ENCODE measurements at places on chromosomes 13 and 19.

GRCh38 chr19:45632468-45633196 lies 6.6 kb downstream of the EML2 start:
- peak; percentile 81 for DNase-seq

DNA sequence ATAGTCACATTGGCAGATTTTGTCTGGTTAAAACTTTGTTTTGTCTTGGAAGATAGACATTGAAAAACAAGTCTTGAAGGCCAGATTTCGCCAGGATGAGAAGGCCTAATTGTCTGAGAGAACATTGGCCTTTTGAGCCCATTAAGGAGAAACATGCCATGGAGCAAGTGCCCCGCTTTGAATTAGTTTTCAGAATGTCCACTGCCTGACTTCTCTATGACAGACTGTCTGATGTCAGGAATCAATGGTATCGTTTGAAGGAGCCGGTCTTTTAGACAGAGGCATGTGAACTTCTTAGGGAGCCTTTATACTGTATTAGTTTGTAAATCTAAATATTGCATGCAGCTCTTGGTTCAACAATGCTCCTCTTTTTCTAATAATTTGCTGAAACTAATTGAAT lies 155.9 kb downstream of the DLEU7 start:
- no peak for DNase-seq

DNA sequence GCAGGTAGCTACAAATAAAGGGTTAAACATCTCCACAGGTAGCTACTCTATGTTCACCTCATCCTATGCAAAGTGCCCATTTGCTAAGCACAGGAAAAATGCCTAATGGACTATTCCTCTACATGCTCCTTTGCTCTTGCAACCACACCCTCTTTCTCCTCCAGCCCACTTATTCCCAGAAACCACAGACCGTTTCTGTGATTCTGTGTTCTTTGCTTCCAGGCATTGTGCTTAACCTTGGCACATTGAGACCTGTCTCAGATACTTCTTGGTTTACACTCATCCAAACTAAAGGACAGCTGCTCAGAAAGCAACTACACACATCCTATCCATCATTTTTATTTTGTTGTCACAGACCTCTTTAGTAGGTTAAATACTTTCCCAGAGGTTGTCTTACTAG lies 785.0 kb upstream of the MIR17HG start:
- DNase-seq, result no peak

DNA sequence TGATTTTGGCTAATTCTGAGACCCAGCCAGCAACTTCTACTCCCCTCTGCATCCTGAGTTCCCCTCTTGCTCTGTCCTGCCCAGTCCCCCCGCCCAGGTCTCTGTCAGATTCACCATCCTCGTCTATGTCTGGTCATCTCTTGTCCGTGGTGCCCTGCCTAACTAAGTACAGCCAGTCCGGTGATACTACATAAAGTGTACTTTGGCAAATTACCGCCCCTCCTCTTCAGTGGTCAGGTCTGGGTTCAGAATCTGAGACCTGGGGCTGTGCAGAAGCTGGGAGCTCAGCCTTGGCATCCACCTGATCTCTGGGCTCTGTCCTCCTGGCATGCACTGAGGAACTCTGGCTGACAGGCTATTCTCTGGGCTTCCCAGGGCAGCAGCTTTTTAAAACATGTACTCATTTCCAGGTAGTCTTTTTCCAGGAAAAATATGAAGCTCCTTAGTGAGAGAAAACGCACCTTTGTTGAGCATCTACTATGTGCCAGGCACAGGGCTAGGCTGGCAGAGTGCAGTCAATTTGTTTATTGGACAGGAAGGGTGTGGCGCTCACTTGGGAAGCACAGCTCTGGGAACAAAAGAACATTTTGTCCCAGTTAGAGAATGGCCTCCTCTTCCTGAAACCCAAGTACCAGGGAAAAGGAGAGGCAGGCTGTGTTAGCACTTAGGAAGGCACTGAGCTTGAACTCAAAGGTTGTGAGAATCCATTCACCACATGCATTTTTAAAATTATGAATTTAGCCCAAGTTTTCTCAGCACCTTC lies 88.9 kb downstream of the TSHZ3 start:
- DNase-seq, result no peak

GRCh38 chr19:38234615-38235014 lies 10.6 kb upstream of the DPF1 start:
- no peak for DNase-seq

DNA sequence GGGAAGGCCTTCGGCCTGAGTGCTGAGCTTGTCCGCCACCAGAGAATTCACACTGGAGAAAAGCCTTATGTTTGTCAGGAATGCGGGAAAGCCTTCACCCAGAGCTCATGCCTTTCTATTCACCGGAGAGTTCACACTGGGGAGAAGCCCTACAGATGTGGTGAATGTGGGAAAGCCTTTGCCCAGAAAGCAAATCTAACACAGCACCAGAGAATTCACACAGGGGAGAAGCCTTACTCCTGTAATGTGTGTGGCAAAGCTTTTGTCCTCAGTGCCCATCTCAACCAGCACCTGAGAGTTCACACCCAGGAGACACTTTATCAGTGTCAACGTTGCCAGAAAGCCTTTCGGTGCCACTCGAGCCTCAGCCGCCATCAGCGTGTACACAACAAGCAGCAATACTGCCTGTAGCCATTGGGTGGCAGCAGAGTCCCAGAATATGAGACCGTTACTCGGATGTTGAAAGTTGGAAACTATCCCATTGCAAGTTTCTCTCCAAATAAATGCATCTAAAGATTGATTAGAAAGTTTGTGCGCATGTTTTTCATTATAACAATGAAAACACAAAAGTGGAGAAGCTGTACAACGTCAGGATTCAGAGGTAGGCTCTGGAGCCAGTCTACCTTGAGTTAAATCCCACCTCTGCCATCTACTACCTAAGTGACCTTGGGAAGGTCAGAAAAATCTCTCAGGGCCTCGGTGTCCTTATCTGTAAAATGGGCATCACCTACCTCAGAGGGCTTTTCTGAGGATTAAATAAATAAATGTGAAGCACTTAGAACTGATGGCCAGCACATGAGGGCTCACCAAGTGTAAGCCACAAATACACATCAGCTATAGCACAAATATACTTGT lies 21.1 kb downstream of the ZNF473 start:
- peak; percentile 6 for DNase-seq

- DNase-seq, result no peak
These were observed 55.4 kb downstream of the DPF1 start for GRCh38 chr19:38168637-38169036.

GRCh38 chr19:40614622-40615411 lies 13.6 kb downstream of the LTBP4 start:
- DNase-seq, result peak; percentile 96

- peak; percentile 21 for DNase-seq
These were observed 15.9 kb downstream of the KL start for GRCh38 chr13:33032037-33032625.

DNA sequence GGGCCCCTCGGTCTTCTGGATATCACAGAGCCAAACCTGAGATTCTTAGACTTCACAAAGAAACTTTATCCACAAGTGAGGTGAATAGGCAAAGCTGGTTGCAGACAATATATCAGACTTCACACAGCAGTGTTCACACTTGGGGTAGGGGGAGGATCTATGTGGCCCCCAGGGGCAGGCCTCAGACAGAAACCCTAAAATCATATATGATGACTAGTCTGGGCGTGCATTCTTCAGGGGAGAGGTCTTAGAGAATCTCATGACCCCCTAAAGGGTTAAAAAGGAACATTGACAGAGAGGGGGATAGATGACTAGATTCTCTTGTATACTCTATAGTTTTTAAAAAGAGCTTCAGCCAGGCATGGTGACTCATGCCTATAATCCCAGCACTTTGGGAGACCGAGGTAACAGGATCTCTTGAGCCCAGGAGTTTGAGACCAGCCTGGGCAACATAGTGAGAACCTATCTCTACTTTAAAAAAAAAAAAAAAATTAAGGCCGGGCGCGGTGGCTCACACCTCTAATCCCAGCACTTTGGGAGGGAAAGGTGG lies 2.8 kb downstream of the TYROBP start:
- no peak for DNase-seq

DNA sequence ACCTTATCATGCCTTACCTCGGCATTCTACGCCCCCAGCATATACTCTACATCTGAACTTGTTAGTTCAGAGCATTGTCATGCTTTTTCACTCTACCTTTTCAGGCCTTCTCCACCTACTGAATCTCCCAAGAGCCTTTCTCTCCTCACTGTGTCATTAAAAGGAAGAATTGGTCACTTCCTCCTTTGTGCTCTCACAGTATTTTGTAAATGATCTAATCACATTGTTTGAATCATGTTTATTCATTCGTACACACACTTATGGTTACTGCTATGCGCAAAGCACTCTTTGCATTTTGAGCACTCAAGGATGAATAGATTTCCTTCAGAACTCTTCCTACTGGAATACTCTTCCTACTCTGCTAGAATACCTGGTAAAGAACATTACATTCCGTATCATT lies 15.8 kb upstream of the ELF1 start:
- no peak for DNase-seq

- DNase-seq, result peak; percentile 16
These were observed 9.6 kb downstream of the ABHD13 start for GRCh38 chr13:108227651-108228272.

GRCh38 chr13:112248862-112249592 lies 127.1 kb upstream of the SPACA7 start:
- no peak for DNase-seq

GRCh38 chr19:49911381-49912145 lies 14.9 kb upstream of the IL4I1 start:
- DNase-seq, result no peak

- DNase-seq, result no peak
These were observed 24.5 kb upstream of the TPP2 start for GRCh38 chr13:102572323-102572722.

- DNase-seq, result peak; percentile 57
These were observed 54.8 kb downstream of the DGKH start for GRCh38 chr13:42102961-42103865.

GRCh38 chr19:38055655-38056521 lies 148.9 kb downstream of the SIPA1L3 start:
- DNase-seq, result no peak

- no peak for DNase-seq
These were observed 16.1 kb downstream of the CEACAM21 start for GRCh38 chr19:41591951-41592562.

- no peak for DNase-seq
These were observed 9.0 kb downstream of the ZNF808 start for GRCh38 chr19:52536448-52536800.

DNA sequence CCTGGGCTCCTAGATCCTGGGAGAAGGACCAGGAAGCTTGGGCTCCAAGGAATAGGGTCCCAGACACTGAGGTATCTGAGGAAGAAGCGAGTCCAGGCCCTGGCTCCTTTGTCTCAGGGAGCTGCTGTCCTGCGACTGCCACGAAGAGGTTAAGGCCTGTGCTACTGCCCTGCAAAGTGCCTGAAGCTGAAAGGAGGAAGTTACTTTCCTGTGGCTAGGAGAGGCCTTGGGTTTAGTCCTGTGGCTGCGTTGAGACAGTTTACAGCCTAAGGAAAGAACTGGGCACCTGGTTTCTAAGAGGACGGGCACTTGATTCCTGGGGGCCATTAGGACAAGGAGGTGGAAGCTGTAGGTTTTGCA lies 2.8 kb downstream of the MYADM start:
- DNase-seq, result no peak

DNA sequence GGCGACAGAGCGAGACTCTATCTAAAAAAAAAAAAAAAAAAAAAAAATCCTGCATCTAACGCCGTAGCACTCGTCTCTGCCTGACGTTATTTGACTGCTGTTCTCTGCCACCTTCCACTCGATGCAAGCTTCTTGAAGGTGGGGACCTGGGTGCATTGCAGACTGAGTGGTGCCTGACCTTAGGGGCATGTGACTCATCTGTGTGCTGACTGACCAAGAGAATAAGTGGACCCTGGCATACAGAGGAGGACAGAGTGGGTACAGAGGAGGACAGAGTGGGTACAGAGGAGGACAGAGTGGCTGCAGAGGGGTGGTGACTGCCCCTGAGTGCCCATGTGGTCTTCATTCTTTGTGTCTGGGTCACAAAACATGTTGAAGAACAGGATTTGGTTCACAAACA lies 7.6 kb downstream of the WTIP start:
- DNase-seq, result no peak

DNA sequence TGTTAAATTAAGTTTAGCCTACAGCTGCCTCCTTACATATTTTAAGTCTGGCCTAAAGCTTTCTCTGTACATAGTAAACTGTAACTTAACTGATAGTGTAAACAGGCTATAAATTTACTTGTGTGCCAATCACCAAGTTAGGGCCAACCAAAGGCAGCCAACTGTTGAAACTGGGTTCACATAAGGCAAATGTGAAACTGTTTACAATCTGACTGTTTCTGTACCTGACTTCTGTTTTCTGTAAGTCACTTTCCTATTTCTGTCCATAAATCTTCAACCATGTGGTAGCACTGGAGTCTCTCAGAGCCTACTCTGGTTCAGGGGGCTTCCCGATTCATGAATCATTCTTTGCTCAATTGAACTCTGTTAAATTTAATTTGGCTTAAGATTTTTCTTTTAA lies 103.1 kb downstream of the RAP2A start:
- no peak for DNase-seq

- no peak for DNase-seq
These were observed 404 bp upstream of the IL27RA start for GRCh38 chr19:14030997-14031718.

- DNase-seq, result no peak
These were observed 129.4 kb downstream of the AKAP11 start for GRCh38 chr13:42401376-42401775.

DNA sequence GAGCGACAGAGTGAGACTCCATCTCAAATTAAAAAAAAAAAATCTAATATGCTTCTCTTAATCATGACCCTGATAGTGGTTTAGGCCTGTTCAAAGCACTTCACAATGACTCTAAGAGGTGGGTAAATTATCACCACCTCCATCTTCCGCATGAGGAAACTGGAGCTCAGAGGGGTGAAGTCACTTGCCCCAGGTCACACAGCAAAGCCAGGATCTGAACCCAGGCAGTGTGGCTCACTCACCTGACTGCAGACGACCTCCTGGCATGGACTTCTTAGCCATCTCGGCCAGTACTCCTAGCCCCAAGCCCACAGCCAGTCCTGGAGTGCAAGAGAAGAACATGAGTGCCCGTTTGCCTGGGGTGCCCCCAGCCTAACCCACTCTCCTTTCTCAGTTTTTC lies 6.9 kb downstream of the COQ8B start:
- DNase-seq, result no peak

- DNase-seq, result no peak
These were observed 5.0 kb downstream of the RNF225 start for GRCh38 chr19:58400316-58400915.

DNA sequence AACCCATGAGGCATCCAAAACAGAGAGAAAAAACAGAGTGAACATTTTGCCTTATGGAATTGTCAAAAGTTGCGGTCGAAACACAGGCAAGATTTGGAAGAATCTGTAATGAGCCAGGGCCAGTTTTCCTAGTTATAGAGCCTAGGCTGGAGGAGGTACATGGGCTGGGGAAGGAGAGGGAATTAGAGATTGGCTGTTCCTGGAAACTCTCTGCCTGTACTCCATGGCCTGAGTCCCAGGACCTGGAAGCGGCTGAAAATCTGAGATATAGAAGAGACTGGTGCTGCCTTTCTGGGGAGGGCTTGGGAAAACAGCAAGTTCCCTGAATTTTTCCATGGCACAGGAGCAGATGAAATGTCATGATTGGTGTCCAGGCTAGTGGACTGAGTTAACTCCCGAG lies 122.8 kb upstream of the KLF12 start:
- DNase-seq, result no peak

All from fibroblast of skin of abdomen (primary cell).